Activated CD4-positive, alpha-beta T cell treated with anti-CD3 and anti-CD28 coated beads, Interleukin-2, amount 50 U/mL, for 1 hour (primary cell): ENCODE measurements at places on chromosomes 12 and 14.

DNA sequence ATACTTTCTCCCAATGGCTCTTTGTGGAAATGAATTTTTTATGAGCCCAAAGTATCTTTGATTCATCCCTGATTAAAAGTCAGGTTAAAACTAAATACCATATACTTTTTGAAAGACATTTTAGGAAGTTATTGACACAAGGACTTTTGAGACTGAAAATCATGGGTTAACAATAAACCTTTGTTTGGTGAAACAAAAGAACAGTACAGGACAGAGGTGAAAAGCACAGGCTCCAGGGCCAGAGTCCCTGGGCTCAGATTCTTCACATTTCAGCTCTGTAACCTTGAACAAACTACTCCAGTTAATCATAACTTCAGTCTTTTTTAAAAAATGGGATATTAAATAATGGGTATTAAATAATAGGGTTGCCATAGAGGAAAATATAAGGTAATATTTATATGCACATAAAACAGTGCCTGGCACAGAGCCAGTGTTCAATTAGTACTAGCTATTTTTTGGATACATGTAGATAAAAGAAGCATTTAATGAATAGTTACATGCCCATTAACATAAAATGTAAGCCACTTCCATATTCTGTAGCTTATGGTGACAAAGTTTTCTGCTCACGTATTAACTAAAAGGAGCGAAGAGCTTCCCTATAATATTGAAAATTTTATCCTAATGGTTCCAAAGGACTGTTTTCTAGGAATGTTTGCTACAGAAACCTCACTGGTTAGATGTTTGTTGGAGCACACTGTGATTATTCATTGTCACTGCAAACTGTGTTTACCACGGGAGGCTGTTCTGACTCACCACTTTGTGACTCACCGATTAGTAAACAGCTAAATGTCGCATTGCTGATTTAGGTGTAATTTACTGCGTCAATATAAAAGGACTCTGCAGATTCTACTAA, 255.4 kb downstream of the DAD1 start:
- DNase-seq = no peak

DNA sequence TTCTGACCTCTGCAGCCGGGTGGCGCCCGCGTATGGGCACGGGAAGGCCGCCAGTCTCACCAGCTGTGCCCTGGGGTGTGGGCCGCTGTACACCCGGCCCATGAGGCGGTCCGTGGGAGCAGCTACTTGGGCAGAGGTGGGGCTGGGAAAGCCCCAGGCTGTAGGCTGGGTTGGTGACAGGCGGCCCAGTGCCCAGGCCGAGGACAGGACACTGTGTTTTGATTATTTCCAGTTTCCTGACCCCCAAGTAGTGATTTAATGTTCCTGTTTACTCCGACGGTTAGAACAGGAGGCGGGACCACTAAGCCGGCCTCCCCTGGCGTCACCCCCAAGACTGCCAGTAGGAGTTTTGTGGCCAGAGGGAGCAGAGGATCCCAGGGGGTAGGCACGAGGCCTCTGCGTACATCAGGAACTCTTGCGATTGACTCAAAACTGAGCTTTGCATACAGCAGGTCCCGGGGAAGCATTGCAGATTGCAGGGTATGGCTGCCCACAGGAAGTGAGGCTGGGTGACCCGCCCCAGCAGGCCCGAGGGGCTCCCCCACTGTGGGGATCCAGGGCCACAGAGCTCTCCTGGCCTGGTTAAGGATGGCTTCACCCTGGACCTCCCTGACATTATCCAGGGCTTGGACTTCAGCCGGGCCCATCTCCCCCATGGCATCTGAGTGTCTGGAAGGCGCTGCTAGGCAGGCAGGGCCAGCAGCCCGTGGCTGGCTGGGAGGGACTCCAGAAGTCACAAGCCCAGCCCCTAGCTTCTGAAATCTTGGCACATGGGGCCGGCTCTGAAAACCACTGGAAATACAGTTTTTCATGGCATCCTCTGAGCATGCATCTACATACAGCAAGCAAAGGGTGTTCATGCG, 42.5 kb upstream of the DIO3 start:
- no peak for DNase-seq

- DNase-seq = no peak
Observed at GRCh38 chr14:49623387-49623786, 2.8 kb downstream of the MGAT2 start.

DNA sequence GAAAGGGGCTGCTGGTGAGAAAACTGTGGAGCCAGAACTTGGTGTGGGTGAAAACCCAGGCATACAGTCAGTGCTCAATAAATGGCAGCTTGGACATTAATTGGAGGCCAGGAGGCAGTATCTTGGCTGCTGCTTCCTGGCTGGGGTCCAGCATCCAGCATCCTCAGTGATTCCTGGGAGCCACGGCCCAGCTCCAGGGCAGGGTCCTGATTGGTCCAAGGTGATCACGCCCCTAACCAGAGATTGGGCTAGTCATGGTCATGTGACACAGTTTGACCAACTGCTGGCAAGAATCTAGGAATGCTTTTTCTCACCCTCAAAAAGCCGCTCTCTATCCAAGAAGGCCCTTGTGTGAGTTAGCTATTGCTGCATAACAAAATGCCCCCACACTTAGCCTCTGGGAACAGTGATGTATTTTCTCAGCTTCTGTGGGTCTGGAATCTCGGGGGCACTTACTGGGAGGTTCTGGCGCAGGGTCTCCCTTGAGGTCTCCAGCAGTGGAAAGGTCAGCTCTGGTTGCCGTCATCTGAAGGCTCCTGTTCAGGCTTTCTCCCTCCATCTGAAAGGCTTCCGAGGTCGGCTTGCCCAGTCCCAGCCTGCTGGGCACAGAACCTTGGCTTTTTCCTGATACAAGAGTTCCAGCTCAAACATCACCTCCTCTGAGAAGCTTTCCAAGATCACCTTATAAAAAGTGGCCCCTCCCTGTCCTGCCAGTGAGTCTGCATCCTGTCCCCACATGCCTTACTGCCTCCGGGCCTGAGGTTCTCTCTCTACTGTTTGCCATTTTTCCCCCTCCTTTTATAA, 119.2 kb upstream of the NCOR2 start:
- DNase-seq = no peak

GRCh38 chr12:48247181-48247966, 44.3 kb upstream of the OR10AD1 start:
- no peak for DNase-seq

GRCh38 chr14:38786921-38787320, 316.1 kb downstream of the SEC23A start:
- DNase-seq = no peak

DNA sequence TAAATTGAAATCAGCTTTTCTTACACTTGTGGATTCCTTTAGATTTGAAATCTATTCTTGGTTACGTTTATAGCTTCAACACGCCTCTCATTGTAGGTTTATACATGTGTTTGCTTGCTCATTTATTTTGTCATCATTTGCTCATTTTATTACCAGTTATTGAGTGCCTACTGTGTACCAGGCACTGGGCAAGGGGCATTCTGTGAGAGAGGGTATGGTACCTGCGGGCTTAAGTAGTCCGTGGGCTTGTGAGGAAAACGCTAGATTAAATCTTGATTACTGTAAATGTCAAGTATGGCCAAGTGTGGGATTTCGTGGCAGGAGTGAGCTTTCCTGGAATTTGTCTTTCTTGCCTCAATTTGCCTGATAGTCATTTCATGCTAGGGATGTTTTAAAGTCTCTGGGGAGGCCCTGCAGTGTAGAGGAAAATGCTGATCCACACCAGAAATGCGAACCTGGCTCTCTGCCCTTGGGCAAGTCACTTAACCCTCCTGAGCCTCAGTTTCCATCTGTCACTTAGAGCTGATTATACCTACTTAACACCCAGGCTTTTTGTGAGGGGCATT, 92.7 kb downstream of the CACNA1C start:
- no peak for DNase-seq

DNA sequence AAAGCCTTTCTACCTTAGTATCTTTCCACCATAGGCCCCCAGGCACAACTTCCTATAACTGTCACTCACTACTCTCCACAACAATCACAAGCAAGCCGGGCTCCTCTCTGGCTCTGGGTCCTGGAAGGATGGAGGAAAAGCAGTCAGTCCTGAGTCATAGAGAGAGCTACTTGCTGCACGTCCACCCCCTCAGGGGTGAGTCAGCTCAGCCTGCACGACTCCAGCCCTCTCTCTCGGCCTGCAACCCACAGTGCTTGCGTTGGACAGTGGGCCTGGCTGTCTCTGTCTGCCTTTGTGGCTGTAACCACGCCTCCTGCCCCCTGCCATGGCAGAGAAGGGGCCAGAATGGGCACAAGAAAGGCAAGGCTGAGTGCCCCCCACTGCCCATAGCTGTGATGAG, 154.1 kb upstream of the FKBP4 start:
- no peak for DNase-seq

GRCh38 chr14:31441273-31442111, 15.8 kb downstream of the DTD2 start:
- no peak for DNase-seq

GRCh38 chr12:93009533-93009932, 80.4 kb upstream of the EEA1 start:
- DNase-seq = no peak

GRCh38 chr14:37681486-37681885, 86.1 kb downstream of the TTC6 start:
- DNase-seq = no peak

DNA sequence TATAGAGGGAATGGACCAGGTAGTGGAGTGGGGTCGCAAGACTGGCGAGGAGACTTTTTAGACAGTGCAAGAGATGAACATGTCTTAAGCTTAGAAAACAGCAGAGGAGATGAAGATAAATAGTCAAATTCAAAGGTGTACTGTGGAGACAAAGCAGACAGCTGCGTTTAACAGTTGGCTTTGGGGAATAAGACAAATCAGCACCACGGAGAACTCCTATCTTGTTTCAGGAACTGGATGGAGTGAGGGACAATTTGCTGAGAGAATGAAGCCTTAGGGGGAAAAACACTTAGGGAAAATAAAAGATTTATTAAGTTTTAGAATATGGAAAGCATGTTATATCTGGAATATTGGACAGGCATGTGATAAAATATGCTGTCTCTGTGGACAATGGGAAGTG, 458.8 kb downstream of the GLT1D1 start:
- no peak for DNase-seq

DNA sequence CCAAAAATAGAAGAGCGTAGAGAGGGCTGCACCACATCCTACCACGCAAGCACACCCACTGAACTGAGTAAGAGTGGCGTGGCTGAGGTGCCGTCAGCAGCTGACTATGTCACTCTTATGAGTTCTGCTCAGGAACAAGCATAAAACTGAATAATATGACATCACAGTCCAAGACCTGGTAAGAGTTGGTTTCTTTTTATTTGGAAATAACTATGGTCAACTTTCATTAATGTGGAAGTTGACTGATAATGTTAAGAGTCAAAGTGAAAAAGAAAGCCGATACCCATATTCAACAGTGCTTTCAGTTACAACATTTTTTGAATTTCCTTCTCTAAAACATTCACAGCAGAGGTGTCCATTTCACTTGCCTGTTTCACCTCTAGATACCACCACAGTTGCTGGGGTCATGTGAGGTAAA, 44.6 kb downstream of the GNS start:
- no peak for DNase-seq

DNA sequence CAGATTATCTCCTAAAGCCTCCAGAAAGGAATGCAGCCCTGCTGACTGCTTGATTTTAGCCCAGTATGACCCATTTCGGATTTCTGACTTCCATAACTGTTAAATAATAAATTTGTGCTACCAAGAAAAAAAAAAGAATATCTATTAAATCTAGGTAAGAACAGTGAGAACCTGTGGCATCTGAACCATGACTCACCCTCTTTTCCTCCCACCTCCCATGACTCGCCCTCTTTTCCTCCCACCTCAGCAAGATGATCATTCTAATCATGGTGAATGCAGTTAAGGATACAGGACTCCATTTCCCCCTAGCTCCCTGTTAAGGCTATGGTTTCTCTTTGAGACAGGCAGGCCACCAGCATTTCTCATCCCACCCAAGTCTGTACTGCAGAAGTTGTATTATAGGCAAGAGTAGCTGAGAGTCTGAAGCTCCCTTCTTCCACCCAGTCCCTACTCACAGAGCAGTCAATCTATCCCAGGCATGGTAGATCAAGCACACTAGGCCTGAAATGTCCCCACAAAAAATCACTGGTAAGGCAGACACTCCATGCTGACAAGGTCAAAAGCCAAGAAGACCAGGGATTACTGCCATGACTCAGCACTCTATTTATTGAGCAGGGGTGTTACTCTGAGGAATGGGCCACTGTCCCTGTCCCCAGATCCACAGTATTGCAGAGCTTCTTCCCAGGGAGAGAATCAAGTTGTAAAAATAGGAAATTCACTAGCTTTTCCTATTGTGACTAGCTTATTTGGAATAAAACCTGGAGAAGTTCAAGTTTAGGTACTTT, 188.9 kb downstream of the ADAMTS20 start:
- DNase-seq = no peak

- DNase-seq = no peak
Observed at GRCh38 chr14:52007637-52008036, 18.3 kb downstream of the RTRAF start.

DNA sequence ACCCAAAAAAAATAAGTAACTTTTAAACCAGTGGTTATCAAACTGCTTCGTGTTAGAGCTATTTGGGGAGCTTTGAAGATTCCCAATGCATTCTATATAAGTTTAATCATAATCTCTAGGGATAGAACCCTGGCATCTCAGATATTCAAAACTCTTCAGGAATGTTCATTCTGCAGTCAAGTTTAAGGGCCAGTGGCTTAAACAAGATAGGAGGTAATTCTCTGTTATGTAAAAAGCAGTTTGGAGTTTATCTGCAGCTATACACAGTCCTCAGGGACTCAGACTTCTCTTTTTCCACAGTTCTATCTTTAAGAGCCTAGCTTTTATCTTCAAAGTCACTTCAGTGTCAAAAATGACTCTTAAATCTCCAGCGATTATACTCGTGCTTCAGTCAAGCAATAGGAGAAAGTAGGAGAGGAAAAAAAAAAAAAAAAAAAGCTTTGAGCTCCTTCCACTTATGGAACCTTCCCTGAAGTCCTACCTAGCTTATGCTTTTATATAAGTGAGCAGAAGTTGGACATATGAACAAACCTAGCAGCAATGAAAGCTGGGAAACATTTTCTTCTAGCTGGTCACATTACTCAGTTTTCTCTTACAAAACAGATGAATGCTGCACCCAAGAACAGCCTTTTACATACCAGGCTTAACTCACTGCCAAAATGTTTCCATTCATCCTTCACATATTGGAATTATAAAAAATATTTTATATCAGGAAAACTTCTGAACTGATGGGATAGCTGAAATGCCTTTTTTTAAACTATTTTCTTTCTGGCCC, 302.8 kb downstream of the FSCB start:
- DNase-seq = no peak

- DNase-seq = no peak
Observed at GRCh38 chr14:99740411-99740810, 52.8 kb upstream of the EML1 start.

DNA sequence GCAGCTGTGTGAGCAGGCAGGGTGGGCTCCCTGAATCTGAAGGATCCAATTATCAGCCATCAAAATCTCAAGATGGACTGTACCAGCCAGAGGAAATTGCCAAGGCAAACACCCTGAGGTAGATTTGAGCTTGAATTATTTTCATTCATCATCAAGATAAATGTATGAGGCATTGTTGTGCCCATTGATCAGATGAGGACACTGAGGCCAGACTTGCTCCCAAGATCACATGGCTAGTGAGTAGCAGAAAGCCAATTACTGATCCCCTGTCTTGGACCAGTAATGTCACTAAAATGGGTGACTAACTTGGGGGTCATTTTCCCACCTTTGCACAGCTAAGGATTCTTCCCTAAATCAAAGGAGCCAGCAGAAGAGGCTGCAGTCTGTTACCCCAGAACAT, 20.9 kb upstream of the CMKLR1 start:
- DNase-seq = no peak
